ENCODE measurements at places on chromosomes 12 and 14.

GRCh38 chr12:104703372-104703771 lies 246.6 kb downstream of the CHST11 start:
- DNase-seq: no peak

- no peak for DNase-seq
Observed at GRCh38 chr12:92485351-92486348, 217.1 kb upstream of the PLEKHG7 start.

GRCh38 chr14:75013290-75013689 lies 10.6 kb downstream of the EIF2B2 start:
- no peak for DNase-seq

- no peak for DNase-seq
Observed at GRCh38 chr14:92456215-92457015, 57.2 kb upstream of the RIN3 start.

- DNase-seq: no peak
Observed at GRCh38 chr12:101963697-101964096, 86.3 kb downstream of the DRAM1 start.

GRCh38 chr12:122975790-122976647 lies 975 bp downstream of the OGFOD2 start:
- DNase-seq: no peak

DNA sequence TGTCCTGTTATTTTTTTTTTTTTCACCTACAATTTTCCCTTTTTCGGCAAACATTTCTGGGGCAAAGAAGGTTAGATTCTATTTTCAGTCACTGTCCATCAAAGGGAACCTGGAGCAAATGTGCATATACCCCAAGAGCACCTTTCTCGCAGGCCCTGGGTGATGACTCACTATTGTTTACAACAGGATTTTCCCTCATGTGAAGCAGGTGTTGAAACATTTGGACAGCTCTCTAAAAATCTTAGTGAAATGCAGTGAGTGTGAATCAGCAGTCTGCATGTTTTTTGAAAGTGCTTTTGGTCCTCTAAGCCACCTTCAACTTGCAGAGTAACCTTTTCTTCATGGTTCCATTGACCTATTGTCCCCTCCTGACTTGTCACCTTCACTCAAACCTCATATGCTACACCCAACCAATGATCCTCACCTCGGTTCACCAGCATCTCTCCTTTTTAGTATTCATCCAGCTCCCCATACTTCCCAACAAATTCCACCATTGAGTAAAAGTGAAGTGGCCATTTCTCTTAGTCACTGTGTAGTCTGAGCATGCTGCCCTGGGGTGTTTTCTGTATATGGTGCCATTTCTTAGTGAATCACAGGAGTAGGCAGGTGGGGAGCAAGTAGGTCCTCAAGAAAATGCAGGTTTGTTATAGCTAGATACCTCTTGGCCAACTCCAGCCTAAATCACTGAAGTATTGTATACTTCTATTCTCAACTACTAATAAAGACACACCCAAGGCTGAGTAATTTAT lies 260.2 kb downstream of the BMP4 start:
- no peak for DNase-seq

- DNase-seq: no peak
Observed at GRCh38 chr12:45336331-45336730, 120.4 kb downstream of the ANO6 start.

- DNase-seq: no peak
Observed at GRCh38 chr12:91105807-91106206, 5.5 kb downstream of the LUM start.

DNA sequence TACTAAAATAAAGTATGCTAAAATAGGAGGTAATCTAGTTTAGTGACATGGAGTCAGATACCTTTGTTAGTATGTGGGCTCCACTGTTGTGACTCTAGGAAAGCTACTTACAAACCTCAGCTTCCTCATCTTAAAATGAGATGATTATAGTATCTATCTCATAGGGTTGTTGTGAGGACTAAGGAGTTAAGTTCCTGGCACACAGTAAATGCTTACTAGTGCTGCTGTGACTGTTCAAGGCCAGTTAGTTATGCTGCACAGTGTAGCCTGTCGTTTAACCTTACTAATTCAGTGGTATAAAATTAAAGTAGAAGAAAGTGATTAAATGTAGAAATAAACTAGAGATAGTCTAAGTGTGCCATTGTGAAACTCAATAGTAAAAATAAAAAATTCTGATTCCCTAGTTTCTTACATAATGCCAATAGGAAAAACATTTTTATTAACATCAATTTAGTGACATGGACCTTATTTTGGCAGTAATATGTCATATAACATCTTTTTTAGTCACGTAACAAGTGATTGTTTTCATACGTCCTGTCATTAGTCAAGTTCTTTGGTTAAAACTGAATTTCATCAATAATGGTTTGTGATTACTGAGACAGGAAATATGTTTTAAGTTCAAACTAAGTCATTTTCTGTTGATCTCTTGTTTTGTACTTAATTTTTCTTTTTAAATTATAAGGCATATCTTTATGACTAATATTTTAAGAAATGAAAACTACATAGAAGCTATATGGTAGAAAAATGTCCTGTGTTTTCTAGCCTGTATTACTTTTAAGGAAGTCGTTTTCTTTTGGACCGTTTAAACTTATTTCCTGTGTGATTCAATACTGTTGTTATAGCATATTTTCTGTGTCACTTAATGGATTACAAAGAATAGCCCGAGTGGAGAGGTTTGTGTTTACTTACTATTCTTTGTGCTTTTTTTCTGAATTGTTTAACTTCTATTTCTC lies 74.0 kb downstream of the PCNX1 start:
- no peak for DNase-seq

DNA sequence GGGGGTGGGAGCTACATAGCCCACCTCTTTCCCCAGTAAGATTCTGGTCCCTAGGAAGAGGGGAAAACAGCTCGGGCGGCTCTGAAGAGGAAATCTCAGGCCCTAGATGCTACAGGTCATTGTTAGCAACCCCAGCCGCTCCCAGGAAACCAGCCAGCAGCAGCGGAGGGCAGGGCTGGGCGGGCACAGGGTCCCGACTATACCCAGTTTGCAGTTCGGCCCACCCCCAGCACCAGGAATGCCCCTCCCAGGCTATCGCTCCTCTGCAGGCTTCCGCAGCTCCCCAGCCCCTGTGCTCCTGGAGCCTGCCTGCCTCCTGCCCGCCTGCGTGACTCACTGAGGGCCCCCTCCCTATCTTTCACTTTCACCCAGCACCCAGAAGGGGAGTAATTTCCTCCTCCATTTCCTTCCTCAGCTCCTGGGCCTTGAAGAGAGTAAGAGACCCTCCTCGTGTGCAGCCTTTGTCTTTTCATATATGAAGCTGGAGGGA lies 27.2 kb upstream of the PNMA1 start:
- DNase-seq: no peak

GRCh38 chr14:22099942-22100763 lies 426.5 kb upstream of the OR4E1 start:
- DNase-seq: no peak

DNA sequence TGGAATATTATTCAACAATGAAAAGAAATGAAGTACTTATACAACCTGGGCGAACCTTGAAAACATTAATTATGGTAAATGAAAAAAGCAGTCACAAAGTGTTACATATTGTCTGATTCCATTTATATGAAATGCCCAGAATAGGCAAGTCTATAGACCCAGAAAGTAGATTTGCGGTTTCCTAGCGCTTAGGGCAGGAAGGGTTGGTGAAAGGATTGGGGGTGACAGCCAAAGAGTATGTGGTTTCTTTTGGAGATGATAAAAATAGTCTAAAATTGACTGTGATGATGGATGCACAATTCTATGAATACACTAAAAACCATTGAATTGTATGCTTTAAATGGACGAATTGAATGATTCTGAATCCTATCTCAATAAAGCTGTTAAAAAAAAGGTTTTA lies 55.8 kb downstream of the RESF1 start:
- no peak for DNase-seq

DNA sequence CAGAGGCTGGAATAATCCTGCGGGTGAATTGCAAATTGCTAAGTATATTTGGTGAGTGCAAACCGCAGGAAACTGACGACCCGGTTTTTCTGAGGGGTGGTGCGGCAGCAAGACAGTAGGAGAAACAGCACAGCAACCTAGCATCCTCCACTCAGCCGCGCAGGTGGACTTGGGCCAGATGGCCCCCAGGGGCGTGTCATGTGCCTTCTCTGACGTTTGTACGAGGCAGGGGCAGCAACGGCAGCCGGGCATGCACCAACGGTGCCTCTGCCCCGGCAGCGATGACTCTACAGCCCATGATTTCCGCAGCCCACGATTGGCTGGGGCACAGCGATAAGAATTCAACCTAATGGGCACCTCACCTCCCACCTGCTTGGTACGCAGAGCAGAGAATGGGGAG lies 11.1 kb upstream of the CLEC2A start:
- no peak for DNase-seq

DNA sequence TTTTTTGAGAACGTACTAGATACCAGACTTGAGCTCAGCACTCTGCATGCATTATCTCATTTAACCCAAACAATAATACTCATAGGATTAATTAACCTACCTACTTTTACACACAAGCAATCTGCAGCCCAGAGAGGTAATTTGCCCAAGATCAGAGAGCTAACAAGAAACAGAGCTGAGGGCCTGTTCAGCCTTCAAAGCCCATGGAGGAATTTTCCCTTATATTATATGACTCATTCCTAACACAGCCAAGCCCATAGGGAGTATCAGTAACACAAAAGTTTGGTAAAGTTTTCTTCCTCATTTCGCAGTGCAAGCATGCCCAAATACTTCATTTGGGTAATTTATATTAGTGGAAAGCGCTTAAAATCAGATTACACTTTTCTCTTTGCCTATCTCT lies 94.7 kb downstream of the GALC start:
- DNase-seq: no peak

DNA sequence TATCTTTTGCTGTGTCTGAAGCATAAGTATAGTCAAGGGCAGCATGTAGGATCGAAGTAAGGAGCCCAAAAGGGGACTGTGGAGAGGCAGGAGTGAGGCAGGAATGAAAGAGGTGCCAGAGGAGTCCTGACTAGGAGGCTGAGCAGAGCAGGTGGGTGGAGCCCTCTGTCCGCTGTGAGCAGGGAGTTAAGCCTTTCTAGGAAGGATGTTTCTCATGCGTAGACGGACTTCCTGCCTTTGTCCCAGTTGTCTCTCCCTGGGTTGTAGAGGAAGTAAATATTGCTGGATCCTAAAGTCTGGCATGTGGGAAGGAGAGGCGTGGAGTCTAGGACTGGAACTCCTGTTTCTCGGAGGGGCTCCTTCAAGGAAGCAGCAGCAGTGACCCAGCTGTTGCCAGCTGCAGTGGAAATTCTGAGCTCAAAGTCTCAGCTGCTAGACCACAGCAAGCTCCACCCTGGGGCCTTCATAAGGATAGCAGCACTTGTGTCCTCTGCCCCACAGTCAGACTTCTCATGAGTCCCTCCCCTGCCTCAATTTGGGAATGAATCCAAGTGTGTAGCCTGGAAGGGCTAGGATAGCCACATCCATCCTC lies 44.0 kb downstream of the RBMS2 start:
- no peak for DNase-seq

DNA sequence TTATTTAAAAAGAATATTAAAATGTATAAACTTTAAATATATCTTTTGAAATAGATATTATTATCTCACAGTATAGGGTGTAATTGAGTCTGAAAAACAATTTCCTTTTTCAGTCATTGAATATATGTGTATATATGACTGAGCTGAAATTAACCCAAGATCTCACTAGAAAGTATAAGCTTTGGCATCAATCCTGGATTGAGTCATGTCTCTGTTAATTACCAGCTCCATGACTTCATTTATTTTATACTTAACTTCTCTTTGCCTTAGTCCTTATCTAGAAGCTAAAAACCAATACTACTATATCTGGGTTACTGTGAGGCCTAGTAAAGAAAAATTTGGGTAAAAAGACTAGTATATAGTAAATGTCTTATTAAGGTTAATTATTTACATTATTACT lies 1020.3 kb downstream of the LRFN5 start:
- DNase-seq: no peak

- DNase-seq: no peak
Observed at GRCh38 chr12:84134797-84135366, 777.7 kb downstream of the SLC6A15 start.

- DNase-seq: no peak
Observed at GRCh38 chr12:38158428-38159091, 158.0 kb upstream of the ALG10B start.

DNA sequence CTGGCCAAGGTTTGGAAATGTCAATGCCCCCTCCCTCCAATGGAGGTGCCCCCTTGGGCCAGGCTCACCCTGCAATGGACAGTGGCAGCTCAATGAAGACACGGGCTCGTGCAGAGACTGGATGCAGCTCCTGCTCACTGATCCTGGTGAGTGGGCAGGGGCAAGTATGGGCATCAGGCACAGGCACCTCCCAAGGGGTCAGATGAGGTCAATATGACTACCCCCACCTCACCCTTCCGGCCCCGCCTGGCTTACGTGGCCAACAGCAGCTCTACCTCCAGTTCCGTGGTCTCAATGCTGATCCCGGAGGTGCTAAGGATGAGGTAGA lies 13.6 kb downstream of the ITGA7 start:
- DNase-seq: no peak

DNA sequence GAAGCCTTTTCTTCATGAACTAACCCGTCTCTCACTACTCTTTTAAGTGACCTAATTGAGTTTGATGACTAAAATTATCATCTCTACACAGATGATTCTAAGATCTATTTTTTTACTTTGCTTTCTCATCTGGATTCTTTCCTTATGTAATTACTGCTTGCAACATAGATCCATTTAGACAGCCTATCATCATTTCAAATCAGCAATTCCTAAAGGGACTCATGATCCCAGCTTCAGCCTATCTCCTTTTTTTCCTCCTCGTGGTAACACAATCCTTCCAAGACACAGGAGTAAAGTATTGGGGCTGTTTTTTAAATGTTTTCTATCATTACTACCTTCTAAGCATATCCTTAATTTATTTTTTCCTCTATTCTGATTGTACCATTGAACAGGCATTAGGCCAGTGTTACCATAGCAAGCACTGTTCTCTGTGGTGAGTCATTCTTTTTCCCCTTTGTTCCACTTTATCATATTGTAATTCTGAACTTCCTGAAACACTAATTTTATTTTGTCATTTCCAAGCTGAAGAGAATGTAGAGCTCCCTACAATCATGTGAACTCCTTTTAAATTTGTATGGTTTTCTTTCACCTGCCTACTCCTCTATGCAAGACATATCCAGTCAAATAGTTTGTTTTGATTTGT lies 190.4 kb upstream of the FAR2 start:
- no peak for DNase-seq

DNA sequence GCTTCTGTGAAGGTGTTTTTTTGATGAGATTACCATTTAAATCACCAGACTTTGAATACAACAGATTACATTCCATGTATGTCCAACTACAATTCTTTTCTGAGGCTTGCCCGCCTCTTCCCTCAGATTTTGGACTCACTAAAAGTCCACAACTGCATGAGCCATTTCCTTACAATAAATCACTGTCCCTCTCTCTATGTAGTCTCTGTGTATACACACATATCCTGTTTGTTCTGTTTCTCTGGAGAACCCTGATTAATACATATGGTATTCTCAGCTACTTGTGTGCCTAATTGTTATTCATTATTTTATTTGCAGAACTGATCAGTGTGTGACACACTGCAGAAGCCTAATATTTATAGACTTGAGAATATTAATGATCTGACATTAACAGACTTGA lies 2.4 kb upstream of the MIPOL1 start:
- no peak for DNase-seq

GRCh38 chr14:24121210-24121609 lies 6.5 kb upstream of the NRL start:
- no peak for DNase-seq
